Fibroblast of skin of right quadriceps (primary cell): ENCODE measurements at places on chromosomes 3 and 15.
A peak's percentile ranks its signal among the peaks of the same experiment; 100 is the strongest.

DNA sequence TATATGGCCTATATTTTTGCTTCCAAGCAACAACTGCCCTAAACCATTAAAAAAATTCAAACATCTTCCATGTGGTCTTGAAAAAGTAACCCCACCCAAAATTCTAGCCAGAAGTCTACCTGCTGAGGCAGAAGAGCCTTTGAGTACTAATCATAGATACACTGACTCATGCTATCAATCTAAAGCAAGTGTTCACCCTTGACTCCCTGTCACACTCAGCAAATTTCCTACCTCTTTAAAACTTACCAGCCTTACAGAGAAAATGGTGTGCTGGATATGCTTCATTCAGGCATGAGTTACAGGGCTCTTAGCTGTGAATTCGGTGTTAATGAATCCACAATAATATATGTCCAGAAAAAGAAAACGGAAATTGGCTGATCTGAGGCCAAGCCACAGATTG lies 373.8 kb downstream of the MAGI1 start:
- DNase-seq: no peak

- no peak for DNase-seq
These were observed 449.3 kb downstream of the TAFA4 start for GRCh38 chr3:68483041-68483440.

DNA sequence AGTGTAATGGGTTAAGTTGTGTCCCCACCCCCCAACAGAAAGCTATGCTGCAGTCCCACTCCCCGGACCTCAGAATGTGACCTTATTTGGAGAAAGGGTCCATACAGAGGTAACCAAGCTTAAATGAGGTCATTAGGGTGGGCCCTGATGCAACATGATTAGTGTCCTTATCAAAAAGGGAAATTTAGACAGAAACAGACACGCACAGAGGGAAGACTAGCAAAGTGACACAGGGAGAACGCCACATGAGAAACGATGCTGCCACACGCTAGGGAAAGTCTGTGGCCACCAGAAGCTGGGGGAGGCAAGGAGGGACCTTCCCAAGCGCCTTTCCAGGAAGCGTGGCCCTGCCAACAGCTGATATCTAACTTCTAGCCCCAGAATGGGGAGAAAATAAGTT lies 65.4 kb downstream of the RPN1 start:
- no peak for DNase-seq

- DNase-seq: peak; percentile 76
These were observed 62.9 kb upstream of the THSD4 start for GRCh38 chr15:71052356-71052755.
